ENCODE measurements at places on chromosomes 7 and 10.
A peak's percentile ranks its signal among the peaks of the same experiment; 100 is the strongest.

GRCh38 chr7:70489813-70490212, 642.1 kb upstream of the GALNT17 start:
- DNase-seq = no peak

DNA sequence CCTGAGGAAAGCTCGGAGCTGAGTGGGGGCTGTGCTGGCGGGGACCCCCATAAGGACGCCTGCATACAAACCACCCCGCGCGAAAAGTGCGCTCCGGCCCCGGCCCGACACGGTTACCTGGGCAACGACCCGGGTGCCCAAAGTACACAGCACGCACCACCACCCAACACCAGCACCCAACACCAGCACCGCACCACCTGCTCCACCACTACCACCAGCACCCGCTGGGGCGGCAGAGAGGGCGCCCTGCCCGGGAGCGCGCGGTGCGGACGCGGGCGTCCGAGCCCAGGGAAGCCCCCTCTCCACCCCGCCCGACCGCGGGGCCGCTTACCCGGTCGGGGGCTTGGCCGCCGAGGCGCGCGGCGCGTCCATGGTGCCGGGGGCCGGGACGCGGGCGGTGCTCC, 345 bp downstream of the COBL start:
- peak; percentile 87 for DNase-seq

- DNase-seq = no peak
Observed at GRCh38 chr7:132393789-132394261, 182.4 kb downstream of the PLXNA4 start.

- no peak for DNase-seq
Observed at GRCh38 chr7:107847168-107847835, 43.7 kb upstream of the DLD start.

DNA sequence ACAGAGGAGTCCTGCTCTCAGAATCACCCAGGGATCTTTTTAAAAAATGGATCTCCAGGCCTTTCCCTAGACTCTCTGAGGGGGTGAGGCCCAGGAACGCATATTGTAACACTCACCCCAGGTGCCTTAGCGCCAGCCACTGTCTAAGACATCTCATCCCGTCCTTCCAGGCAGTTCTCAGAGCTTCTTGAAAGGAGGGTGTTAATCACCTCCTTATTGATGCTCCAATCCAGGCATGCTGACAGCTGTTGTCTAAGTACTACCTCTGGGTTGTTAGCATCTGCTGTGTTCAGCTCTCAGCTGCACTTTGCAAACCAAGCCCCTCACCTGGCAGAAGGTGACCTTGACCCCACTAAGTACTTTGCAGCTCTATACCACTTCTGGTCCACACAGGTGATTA, 36.0 kb downstream of the KIAA1549 start:
- no peak for DNase-seq

DNA sequence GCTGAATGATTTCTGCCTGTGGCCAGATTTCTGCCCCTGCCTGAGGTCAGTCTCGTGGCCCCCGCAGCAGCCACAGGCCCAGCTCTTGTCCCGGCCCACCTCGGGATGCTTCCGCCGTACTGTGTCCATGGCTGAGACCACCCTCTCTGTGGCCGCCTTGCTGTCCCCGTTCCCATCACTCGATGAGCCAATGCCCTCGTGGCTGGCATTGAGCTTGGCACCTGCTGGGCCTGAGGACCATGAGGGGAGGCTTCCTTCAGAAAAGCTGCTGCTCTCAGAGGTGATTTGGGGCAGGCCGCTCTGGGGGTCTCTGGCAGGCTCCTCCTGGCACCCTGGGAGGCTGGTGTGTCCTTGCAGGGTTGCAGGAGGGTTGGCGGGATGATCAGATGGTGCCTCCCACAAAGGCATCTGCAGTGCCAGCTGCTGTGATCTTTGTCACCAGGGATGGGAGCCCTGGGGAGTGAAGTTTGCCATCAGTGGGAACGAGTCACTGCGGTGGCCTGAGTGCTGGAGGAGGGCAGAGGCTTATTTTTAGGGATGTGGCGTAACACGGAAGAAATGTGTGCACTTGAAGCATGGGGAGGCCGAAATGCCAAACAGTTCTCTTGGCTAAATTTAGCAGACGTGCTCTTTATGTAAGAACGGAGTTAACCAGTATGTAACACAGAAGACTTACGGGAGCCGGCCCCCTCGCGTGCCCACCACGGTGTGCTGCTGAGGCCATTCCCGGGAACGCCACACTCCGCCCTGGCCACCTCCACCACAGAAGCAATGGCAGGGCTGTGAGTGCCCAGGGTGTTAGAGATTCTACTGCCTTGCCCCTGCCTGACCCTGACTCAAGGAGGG, 47.7 kb downstream of the VIPR2 start:
- no peak for DNase-seq

- DNase-seq = no peak
Observed at GRCh38 chr10:75623310-75624093, 192.1 kb downstream of the LRMDA start.

DNA sequence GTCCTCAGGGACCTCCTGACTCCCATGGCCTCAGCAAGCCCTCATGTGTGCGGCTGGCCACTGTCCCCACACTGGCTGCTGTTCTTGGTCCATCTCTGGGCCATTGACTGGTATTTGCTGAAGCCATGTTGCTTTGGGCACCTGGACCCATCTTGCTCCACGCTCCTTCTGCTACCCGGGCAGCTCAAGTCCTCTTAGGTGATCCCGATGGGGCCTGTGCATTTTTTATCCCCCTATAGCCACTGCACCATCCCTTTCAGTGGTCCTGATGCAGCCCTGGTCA, 16.7 kb downstream of the RAMP3 start:
- no peak for DNase-seq

DNA sequence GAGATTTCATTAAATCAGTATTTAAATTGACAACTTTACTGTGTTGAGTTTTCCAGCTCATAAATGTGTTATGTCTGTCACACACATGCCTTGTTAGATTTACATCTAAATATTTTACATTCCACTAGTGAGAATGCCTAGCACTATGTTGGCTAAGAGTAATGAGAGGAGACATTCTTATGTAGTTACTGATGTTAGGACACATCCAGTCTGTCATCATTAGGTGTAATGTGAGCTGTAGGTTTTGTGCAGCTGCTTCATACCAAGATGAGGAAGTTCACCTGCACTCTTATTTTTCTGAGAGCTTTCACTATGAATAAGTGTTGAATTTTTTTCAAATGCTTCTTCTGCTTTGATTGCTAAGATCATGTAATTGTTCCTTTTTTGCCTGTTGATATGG, 218.0 kb upstream of the IGFBP3 start:
- no peak for DNase-seq

DNA sequence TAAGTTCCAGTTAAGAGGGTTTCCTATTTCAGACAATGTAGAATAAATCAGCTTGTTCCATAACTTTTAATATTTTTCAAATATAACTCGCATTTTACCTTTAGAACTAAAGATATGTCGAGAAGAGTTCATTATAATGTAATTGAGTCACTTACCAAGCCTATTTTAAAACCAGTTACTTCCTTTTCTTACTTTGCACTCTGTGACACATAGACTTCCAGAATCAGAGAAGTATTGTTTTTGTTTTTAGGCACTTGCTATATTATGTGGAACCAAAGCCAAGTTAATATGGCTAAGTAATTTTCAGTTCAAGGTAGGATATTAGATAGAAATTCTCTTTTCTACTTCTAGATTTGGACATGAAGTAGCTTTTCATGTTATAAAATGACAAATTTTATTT, 182.7 kb upstream of the PRPS1L1 start:
- no peak for DNase-seq

DNA sequence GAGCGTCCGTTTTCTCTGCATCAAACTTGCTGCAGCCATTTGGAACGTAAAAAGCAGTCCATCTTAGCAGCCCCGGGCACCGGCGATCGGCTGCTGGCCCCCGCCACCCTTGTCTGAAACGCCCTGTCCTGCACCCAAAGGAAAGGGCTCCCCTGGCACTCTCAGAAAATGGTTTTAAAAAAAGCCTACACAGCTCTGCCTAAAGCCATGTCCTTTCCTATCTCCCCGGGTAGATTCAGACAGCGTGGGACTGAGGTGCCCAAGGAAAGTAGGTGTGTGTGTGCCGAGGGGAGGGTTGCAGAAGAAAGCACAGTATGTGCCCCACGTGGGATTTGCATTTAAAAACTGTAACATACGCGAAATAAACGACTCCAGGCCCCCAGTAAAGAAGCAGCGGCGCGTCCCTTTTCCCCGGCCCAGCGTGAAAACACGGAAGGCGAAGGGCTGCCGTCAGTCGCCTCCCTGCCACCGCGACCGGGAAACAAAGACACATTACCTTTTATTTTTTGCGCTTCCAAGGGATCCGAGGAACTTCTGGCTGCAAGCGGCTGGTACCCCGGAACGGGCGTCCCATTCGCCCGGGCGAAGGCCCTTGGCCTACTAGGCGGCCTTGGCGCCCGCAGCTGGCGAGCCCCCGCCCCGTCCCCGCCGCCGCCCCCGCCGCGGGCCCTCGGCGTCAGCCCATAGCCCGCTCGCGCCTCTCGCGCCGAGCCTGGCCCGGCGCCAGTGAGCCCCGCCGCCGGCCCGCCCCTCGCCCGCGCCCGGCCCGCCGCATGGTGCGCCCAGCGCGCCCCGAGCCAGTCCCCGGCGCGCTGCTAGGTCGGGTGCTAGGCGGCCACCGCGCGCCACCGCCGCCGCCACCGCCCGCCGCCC, 304.6 kb downstream of the PRPF18 start:
- no peak for DNase-seq

DNA sequence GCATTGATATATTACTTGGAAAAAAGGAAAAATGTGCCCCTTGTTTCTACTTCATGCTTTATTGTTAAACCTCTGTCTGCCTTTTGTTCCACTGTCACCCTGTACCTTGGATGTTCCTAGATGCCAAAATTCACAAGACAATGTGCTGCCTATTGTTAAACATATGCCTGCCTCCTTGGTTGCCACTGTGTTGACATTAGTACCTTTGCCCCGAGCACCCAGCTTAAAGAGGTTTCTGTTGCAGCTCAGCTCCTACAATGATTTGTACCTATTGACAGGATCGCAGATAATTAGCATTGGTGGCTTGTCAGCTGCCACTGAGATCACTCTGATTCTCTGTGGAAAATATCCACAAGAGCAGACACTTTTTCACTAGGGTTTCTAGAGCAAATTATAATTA, 188.0 kb downstream of the KCND2 start:
- no peak for DNase-seq

GRCh38 chr7:20217193-20217948, at the start of gene MACC1:
TSS of gene MACC1 (minus strand) at chr7:20217384. CDS start at chr7:20161862, 55,522 bp downstream.
- DNase-seq = peak; percentile 99

GRCh38 chr10:103111918-103112877, 80.9 kb downstream of the NT5C2 start:
- no peak for DNase-seq

GRCh38 chr10:80492848-80493521, 38.9 kb downstream of the TSPAN14 start:
- DNase-seq = no peak

DNA sequence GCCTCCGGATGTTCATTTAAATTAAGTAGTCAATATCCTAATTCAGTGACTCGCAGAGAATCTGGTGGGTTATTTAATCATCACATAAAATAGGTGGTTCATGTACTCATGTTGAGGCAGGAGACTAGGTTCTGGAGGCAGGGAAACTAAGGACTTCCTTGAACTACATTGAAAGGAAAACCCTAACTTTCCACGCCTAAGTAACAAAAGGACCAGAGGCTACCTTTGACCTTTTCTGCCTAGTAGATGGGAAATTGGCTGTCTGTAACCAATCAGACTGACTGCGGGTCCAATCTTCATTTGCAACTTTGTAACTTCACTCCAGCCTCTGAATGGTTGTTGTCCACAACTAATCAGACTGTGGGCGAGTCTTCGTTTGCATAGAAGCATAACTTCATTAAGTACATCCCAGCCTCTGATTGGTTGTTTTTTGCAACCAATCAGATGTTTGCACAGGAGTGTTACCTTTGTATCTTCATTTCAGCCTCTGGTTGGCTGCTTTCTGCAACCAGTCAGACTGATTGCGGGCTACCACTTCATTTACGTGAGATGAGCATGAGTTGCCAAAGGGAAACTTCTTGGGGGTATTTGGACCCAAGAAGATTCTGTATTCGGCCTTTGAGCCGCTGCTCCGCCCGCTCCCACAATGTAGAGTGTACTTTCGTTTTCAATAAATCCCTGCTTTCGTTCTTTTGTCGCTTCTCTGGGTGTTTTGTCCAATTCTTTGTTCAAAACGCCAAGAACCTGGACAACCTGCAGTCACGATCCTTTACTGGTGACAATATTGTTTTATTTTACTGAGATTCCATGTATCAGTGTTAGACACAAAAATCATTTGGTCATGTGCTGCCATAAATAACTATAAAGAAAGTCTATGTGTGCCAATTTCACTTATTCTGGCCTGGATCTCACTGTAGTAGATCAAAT, 1.7 kb upstream of the ST7 start:
- peak; percentile 81 for DNase-seq

- DNase-seq = no peak
Observed at GRCh38 chr7:155999631-156000489, 187.6 kb upstream of the SHH start.
